Peyer's patch (tissue), 4 donors: ENCODE measurements at places on chromosomes 4 and X. TPM values are rescaled to one million over a fixed set of nuclear protein-coding genes. Genes with fewer than 3 reads are reported as not detected.

- no peak for DNase-seq
These were observed 86.3 kb downstream of the SMARCA5 start for GRCh38 chr4:143599827-143600226.

DNA sequence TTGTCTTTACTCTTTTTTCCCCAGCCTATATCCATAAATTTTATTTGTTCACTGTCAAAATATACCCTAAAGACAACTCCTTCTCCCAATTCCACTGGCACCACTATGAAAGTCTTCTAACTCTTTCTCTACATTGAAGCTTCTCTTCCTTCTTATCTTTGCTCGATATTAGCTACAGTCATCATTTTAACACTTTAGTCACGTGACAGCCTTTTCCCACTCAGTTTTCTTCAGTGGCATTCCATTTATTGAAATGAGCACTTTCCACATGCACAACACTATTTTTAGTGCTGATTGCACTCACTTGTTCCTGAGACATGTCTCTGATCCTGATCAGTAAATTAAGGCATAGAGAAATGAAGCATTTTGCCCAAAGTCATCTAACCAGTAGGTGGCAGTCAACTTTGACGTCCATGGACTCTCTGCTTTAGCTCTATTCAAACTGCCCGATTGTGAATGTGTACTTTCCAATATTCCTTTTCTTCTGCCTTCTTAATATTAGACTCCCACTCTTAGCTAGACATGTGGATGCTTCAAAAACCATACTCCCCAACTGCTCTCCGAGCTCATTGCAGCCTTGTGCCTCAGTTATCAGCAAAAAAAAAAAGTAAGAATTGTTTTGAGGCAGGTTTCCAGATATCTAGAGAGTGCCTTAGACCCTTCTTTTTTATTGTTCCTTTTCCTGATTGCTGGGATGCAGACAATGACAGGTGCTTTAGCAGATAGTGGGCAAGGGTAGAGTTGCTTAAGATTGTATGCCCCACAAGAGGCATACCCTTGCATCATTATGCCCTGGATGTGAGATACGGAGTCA lies 394.4 kb upstream of the ADGRL3 start:
- DNase-seq, result no peak

DNA sequence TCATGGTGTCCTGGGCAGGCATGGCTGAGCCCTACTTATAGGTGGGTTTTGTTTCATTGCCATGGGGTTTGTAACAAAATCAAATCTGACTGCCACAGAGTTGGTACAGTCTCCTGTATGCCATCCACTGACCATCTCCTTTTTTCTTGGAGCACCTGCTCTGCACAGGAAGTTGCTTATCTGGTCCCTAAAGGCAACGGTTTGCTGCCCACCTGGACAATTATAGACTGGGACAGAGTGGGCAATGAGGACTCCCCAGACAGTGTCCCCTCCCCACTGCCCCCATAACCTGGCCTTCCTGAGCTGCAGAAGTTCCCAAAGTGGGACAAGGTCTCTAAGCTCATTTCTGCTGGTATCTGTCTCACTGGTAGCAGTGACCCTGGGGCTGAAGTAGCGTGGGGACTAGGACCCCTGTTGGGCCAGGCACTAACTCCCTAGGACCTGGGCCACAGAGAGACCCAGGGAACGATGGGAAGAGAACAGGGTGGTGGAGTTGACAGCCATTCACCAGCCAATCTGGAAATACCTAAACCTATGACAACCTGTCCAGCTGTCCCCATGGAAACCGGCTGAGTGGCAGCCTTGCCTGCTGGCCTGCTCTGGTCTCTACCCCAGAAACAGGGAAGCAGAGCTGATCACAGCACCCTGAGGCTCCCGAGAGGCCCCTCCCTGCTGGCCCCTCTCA lies 64.7 kb downstream of the WFS1 start:
- DNase-seq, result no peak

DNA sequence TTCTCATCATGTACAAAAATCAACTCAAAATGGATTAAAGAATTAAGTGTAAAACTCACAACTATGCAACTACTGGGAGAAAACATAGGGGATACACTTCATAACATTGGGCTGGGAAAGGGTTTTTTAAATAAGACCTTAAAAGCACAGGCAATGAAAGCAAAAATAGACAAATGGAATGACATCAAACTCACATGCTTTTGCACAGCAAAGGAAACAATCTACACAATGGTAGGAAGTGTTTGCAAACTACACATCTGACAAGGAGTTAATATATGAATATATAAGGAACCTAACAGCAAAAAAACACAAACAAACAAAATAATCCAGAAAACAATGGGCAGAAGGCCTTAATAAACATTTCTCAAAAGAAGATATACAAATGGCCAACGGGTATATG lies 57.9 kb downstream of the FREM3 start:
- DNase-seq, result no peak

GRCh38 chr4:108965472-108966076 lies 202.7 kb upstream of the ETNPPL start:
- no peak for DNase-seq

DNA sequence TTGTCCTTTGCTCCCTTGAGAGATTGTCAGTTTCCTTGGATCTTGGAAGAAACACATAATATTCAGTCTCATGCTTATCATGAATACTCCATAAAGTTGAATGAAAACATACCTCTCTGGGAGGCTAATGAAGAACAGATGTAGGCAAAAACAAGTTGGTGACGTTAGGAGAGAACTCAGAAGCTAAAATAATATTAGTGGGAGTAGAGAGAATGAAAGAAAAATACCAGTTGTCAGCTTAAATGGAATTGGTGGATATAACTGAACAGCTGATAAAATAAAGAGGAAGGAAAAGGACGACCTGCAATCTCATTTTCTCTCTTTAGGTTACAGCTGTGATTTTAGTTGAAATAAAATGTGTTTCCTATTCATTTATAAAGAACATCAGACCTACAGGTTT lies 124.8 kb downstream of the SNCA start:
- DNase-seq, result no peak

DNA sequence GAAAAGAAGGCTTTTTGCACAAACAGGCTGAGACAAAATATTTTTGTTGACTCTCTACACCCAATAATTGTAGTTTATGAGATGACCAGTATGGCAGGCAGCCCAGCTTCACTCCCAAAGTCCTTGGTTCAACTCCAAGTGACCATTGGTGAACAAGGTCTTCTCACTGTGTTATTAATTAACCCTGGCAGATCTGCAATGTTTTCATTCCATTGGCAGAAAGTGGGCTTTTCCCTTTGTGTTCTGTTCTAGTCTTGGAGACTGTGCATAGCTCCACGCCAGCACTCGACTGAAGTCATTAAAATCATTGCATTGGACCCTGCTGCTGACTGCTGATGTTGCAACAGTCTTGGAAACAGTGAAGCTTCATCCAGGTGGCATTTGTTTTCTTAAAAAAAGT lies 277.3 kb upstream of the HAND2 start:
- no peak for DNase-seq

DNA sequence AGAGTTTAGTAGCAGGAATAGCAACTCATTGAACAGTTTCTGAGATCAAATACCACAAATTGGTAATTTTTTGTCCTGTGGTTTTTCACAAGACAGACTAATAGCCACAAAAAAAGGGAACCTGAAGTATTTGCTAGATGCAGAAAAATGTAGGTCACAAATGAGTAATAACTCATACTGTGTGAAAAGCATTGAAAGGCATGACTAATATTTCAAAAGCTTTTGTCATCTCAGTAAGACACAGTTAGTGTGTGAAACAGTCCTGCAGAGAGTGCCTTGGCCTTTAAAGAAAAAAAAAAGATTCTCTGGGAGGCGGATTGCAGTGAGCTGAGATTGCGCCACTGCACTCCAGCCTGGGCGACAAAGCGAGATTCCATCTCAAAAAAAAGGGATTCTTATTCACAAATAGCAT lies 31.4 kb upstream of the SLC25A31 start:
- DNase-seq, result no peak

DNA sequence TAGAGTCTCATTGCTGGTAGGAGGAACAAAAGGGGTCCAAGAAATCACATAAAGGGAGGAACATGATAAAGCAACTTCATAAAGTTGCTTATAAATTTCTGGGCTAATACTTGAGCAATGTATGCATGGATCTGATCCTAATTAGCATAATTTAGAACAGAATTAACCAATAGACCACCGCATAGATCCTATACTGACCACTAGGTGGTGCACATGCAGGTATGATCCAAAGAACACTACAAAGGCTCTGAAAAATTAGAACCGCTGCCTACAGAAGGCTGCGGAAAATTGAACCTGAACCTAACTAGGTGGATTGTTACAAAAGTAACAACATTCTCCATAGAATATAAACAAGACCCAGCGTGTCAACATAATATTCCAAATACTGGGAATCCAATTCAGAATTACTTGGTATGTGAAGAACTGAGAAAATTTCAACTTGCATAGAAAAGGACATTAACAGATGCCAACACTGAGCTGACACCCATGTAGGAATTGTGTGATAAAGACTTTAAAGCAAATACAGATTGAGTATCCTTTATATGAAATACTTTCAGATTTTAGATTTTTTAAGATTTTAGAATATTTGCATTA lies 23.3 kb downstream of the BRCC3 start:
- DNase-seq, result no peak

GRCh38 chr4:187606581-187606980 lies 389.0 kb upstream of the ZFP42 start:
- DNase-seq, result peak; percentile 48

DNA sequence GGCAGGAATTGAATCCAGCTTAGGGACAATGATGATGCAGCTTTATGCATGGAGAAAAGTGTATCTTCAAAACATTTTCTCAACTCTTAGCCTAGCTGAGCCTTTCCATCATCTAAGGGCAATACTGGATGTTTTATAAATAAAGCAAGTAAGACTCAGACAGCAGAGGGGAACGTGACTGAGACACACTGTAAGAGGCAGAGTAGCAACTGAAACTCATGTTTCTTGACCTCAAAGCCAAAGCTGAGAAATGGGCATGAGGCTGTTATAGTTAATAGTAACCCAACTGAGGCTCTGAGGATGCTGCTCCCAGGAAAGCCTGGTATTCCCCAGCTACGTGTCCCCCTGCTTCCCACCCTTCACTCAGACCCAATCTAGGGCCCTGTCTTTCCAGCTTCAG lies 44.6 kb downstream of the ARHGEF9 start:
- no peak for DNase-seq

DNA sequence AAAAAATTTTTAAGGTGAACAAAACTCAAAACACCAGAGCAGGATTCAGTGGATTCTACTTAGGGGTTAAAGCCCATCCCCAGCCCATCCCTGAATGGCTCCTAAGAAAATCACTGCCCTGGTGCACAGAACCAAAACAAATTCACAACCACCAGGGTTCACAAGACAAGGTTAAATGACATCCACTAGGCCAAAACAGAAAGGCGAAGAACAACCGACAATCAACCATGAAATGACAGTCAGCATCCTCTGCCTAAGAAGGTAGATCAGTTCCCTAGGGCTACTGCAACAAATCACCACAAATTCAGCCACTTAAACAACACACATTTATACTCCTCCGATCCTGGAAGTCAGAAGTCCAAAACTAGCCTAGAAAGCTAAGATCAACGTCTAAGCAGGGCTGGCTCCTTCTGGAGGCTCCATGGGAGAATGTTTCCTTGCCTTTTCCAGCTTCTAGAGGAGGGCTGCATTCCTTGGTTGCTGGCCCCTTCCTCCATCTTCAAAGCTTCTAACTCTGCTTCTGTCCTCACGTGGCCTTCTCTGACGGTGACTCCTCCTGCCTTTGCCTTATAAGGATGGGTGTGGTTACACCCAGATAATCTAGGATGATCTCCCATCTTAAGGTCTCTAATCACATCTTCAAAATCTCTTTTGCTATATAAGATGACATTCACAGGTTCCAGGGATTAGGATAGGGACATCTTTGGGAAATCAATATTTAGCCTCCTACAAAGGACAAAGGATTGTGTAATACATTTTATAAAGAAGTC lies 1.8 kb downstream of the CCNQ start:
- DNase-seq, result no peak

DNA sequence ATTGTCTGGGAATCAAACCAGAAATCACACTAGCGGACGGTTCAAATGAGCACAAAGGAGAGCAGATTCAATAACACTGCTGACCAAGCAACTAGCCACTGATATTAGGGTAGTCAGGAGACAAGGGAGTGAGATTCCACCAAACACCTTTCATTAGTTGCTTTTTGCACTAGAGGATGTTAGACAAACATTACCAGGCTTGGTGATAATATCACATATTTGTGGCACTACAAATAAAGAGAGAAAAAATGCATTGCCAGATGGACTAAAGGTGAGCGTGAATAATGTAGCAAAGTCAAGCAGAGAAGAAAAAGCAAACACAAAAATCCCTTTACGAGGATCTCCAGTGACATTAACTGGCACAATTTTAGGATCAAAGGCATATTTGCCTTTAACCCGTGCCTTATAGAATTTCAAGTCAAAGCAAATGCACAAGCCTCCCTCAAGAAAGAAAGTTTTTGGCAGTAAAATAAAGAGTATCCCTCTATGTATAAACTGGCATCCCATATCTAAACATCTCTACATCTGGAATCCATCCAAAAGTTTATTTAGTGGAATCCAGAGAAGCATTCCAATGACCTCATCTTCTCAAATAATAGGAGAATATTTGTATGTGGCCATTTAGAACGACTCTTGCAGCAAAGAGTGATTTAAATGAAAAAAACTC lies 290.9 kb downstream of the KCTD8 start:
- no peak for DNase-seq

- DNase-seq, result no peak
These were observed 98.7 kb downstream of the NFKB1 start for GRCh38 chr4:102599886-102600285.

GRCh38 chrX:117532339-117532738 lies 584.3 kb downstream of the KLHL13 start:
- no peak for DNase-seq

GRCh38 chr4:188005561-188005960 lies 10.0 kb downstream of the ZFP42 start:
- no peak for DNase-seq

GRCh38 chr4:129839687-129840086 lies 743.7 kb downstream of the C4orf33 start:
- DNase-seq, result no peak

DMRTC1 gene
- total RNA-seq, result not detected

COX7B2 gene
- total RNA-seq, result not detected

FGF13 gene
- 1.5 TPM for total RNA-seq

PWWP3B gene
- not detected for total RNA-seq

LGI2 gene
- 0.40 TPM for total RNA-seq

PDE5A gene
- total RNA-seq, result 46.2 TPM

RIPPLY1 gene
- not detected for total RNA-seq

APLN gene
- 0.27 TPM for total RNA-seq

IL2 gene
- total RNA-seq, result not detected

SMIM10 gene
- total RNA-seq, result not detected
